SK-N-DZ (cell line): ENCODE measurements at places on chromosomes 6 and 20.
A peak's percentile ranks its signal among the peaks of the same experiment; 100 is the strongest.

DNA sequence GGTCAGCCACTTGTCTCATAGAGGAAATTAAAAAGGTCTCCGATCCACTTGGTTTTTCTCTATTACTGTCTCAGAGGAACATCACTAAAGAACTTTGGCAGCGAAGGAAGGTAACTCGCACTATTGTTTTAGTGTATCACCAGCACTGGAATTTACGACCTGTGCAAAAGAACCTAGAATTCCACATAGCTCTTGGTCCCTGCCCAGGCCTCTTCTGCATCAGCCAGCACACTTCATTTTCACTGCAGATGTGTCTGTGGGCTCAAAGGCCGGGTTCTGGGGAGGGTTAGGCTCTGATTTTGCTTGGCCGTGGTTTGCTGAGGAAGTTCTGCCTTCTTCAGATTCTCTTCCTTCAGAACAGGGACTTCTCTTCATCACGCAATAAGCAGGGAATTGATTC lies 102.8 kb upstream of the TMEM181 start:
- DNase-seq = no peak

- DNase-seq = peak; percentile 40
Measured at GRCh38 chr6:140897804-140898573, 1234.7 kb upstream of the GJE1 start.

DNA sequence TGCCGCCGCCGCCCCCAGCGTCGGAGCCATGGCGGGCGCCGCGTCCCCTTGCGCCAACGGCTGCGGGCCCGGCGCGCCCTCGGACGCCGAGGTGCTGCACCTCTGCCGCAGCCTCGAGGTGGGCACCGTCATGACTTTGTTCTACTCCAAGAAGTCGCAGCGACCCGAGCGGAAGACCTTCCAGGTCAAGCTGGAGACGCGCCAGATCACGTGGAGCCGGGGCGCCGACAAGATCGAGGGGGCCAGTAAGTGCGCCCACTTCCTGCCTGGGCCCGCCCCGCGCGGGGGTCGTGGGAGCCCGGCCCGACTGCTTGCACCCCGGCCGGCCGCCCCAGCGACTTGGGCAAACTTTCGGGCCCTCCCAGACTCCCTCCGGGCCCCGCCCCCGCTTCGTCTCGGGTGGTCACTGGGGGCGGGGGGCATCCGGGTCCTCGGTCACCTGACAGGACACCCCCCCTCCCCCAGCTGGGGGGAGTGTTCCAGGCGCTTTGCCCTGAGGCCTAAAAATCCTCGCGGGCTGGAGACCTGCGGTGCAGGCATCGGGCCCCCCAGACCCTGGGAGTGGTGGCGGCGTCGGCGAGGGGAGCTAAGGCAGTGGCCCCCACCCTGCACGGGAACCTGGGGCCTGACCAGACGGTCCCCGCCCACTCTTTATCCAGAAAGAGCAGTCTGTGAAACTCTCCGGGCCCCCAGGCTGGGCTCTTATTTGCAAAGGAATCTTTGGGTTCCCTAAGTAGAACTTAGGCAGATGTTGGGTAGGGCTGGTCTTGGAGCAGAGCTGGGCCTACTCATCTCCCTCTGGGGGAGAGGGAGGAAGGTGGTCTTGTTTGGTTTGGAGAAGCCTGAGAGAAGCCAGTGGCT lies 501 bp downstream of the PLCG1 start:
- peak; percentile 79 for DNase-seq

GRCh38 chr6:20365456-20365855 lies 36.2 kb upstream of the E2F3 start:
- no peak for DNase-seq

DNA sequence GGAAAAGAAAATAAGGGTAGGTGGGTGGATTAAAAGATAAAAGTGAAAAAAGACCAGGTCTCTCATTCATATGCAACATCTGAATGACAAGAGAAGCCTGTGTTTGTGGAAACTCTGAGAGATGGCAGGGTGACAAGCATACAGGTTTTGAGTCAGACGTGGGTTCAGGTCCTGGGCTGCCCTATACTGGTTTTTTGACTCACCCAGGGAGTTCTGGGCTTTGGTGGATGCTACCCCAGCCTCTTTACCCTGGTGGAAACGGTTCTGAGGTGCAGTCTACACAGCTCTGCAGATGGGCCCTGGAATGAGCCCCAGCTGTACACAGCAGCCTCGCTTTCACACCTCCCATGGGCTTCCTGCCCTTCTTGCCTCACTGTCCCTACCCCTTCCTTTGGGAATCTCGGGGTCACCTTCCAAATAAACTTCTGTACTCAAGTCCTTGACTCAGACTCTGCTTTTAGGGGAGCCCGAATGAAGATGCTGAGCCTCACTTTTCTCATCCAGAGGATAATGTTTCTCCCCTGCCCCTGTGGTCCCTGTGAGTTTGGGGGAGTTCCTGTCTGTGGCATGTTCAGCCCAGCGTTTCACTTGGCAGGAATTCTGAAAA lies 77.7 kb upstream of the CLDN20 start:
- no peak for DNase-seq

DNA sequence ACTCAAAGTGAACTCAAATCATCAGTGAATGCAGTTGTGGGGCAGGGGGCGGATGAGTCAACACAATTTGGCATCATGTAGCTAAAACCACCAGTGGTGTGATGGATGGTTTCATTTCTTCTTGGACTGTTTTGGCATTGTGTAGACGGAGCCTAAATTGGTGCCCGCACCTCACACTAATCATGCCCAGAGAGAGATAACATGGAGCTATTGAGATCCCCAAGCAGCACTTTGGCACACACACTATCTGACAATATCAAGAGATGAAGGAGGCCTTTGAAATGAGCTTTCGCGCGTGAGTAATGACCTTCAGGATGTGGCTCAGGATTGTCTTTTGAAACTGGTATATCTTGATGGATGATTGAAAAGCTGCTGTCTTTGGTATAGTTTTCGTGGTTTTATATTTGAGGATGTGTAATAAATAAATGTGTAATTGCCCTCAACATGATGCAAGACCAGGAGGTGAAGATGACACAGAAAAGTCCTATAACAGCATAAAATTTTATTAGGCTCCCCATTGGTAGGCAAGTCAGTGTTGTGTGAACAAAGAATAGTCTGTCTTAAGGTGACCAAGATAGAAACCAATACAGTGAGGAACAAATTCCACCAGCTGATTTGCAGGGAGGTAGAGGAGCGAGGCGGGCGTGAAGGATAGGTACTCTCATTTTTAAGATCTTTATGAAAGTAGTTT lies 174.2 kb downstream of the TSHZ2 start:
- no peak for DNase-seq

- no peak for DNase-seq
Measured at GRCh38 chr6:75280131-75280855, 4.3 kb downstream of the TMEM30A start.

DNA sequence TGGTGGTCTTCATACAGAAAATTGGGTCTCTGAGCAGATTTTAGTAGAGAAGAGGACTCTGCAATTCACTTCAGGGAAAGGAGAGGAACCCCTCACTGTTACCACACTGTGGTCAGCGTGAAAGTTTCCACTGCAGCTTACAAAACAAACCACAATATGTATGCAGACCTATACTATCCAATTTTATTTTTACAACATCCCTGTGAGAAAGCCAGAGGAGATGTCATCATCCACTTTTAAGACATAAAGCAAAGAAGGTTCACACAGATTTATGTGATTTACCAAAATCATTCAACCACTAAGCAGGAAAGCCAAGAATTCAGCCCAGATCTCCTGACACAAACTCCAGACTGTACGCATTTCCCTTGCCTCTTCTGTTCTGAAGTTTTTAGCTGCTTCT lies 442.4 kb downstream of the FRK start:
- no peak for DNase-seq

DNA sequence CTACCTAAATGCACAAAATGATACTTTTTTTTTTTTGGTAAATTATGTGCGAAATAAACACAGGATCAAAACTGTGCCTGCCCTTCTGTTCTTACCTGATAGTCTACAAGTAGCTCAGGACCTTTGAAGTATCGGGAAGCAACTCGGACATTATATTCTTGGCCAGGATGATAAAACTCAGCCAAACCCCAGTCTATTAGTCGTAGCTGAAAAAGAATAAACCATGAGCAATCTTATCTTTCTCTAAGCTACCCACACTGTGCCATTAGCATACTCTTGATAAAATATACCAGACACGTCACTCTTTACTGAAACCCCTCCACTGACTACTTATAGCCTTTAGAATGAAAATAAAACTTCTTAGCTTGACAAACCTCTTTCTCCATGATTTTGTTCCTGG lies 29.8 kb upstream of the TBC1D20 start:
- DNase-seq = no peak

DNA sequence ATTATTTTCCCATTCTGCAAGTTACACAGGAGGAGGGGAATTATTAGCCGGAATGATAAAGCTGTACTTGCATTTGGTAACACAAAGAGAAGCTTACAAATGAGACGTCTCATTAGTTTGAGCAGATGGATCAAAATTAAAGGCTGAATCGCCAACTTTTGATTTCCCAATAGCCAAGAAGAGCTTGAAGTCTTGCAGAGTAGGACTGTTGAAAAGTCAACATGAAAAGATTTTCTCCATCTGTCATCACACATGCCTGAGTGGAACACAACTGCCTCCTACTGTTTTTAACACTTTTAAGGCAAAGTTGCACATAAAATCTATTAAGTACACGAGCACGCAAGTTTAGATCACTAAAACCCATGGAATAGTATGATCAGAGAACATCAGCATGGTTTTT lies 176.2 kb downstream of the ASCC3 start:
- no peak for DNase-seq

- no peak for DNase-seq
Measured at GRCh38 chr20:47167846-47168245, 188.7 kb downstream of the ZMYND8 start.

GRCh38 chr6:144757730-144758129 lies 472.6 kb downstream of the UTRN start:
- no peak for DNase-seq

- no peak for DNase-seq
Measured at GRCh38 chr6:148497257-148497656, 154.6 kb downstream of the SASH1 start.

DNA sequence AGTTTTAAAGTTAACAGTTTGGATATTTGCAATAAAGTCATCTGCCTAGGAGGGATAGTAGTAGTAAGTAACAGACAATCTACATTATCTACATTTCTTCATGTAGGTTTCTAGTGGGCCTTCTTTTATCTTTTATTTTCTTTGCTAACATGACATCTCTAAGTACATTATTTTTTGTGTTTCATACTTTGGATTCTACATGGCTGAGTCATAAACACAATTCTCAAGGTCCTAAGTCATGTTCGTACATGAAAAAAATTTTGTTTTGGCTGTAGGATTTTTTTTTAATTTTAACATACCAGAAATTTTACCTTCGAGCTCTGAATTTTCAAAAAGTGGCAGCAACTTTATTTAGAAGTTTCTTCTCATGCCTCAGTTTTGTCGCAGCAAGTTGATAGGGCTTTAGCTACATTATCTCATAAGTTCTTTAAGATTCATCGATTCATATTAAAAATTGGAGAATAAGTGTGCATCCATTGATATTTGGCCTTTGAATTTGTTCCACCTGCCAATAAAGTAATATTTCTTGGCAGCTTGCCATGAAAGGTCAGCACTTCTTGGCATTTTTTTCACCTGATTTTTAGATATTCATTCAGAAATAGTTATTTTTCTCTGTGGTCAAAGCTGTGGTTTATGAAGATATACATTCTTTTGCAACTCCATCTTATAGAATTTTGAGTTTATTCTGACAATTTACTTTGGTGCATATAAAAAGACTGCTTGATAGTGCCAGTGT lies 146.2 kb downstream of the GRIK2 start:
- DNase-seq = no peak

- no peak for DNase-seq
Measured at GRCh38 chr6:112562301-112563231, 215.4 kb downstream of the RFPL4B start.

DNA sequence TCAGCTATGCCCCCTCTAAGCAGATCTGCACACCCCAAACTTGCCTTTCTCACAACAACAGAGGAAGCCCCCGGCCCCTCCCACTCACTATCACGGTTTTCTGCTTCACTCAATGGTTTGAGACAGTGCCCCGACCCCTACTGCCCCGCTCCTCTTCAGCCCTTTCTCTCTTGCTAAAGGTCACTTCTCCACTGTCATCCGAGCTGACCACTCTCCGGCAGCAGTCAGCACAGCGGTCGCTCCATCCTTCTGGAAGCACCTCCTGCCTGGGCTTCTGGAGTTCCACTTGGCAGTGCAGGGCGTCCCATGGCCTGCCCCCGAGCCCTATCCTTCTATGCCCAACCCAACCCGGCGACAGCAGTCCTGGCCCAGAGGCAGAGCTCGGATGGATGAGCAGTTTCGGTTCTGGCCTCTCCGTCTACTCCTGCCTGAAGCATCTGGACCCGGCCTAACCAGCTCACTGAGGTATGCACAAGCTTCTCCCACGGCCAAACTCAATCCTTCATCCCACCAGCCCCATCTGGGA lies 4.1 kb downstream of the CTSZ start:
- DNase-seq = no peak

- DNase-seq = no peak
Measured at GRCh38 chr6:117396228-117396627, 29.5 kb downstream of the ROS1 start.

DNA sequence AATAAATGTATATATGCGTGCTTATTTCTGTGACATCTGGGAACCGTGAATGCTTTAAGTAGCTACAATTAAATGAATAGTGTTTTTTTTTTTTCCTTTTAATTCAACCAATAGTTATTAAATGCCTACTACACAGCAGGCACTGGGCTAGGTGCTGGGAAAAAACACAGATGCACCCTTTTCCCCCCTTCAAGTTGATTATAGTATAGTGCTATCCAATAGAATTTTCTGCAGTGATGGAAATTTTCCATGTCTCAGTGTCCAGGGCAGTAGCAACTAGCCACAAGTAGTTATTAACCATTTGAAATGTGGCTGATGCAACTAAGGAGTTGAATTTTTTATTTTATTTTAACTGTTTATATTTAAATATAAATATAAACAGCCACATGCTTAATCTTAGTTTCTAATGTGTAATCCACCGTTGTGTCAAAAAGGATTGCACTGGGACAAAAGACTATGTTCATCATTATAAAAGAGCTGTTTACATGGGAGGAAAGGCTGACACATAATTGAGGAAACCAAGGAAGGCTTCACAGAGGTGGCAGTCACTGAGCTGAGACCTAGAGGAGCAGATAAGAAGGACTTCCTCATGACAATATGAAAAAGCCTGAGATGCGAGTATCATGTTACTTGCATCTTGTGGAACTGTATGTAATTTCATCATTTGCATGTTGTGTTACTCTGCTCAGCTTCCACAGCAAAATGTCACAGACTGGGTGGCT lies 261.2 kb upstream of the PLCB4 start:
- peak; percentile 19 for DNase-seq

DNA sequence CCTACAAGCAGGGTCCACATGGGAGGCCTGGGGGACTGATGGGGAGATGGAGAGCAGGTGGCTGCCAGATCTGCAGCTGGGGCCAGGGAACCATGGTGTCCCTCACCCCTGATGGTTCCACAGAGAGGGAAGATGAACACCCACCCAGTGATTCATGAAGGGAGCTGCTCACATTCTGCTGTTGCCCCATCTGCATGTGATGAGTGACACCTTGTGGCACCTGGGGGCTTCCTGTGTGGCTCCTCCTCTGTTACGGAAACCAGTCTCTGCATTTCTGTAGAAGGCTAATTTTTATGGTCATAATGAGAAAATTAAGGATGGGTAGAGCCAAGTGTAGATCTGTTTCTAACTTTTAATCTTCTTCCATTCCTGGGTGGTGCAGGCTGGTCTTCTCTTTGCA lies 217.1 kb downstream of the SMOC2 start:
- DNase-seq = no peak

GRCh38 chr6:106253731-106254130 lies 71.8 kb downstream of the ATG5 start:
- no peak for DNase-seq

GRCh38 chr6:139905404-139906052 lies 531.1 kb upstream of the CITED2 start:
- DNase-seq = no peak

- no peak for DNase-seq
Measured at GRCh38 chr6:89073014-89073620, 7.4 kb upstream of the PNRC1 start.
